ENCODE measurements at places on chromosomes 7 and 10. TPM values are rescaled to one million over a fixed set of nuclear protein-coding genes. Genes with fewer than 3 reads are reported as not detected.
A peak's percentile ranks its signal among the peaks of the same experiment; 100 is the strongest.

GRCh38 chr10:91880310-91880709 lies 29.0 kb downstream of the FGFBP3 start:
- peak; percentile 46 for DNase-seq

DNA sequence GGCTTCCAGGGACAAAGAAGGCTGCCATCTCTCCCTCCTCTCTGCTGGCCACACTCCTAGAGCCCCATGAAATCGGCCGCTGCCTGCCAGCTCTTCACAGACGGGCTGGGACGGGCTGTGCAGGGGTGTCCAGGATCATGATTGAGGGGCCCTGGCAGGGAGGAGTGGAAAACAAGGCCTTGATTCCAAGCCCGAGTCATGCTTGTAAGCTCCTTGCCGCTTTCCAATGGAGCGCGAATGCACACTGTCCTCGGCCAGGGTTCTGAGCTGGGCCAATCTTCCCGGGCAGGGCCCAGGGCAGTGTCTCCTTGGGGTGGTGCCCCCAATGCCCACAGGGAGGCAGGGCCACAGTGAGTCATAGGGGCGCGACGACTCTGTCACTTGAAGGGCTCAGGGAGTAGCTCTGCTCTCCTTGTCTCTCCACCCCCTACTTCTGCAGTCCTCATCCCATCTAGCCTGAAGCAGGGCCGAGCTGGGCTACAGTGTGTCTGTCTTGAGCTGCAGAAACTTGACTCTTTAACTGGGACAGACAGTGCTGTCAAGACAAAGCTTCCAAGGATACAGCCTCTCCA lies 186.2 kb upstream of the SVIL start:
- DNase-seq: peak; percentile 42

- no peak for DNase-seq
Measured at GRCh38 chr7:132508724-132509353, 67.4 kb downstream of the PLXNA4 start.

PPP1R3C gene
- not detected for total RNA-seq

AKR1E2 gene
- total RNA-seq: 18.0 TPM

- no peak for DNase-seq
Measured at GRCh38 chr10:75736151-75736640, 304.8 kb downstream of the LRMDA start.

GRCh38 chr10:119542988-119543813 lies 682 bp upstream of the RGS10 start:
- peak; percentile 33 for DNase-seq

Measured in RPMI7951 (cell line).